ENCODE measurements at places on chromosomes 12 and 14. TPM values are rescaled to one million over a fixed set of nuclear protein-coding genes. Genes with fewer than 3 reads are reported as not detected.

- no peak for DNase-seq
Measured at GRCh38 chr14:103099081-103099732, 4.7 kb downstream of the EXOC3L4 start.

- DNase-seq = no peak
Measured at GRCh38 chr12:79618848-79619404, 71.8 kb downstream of the PAWR start.

DNA sequence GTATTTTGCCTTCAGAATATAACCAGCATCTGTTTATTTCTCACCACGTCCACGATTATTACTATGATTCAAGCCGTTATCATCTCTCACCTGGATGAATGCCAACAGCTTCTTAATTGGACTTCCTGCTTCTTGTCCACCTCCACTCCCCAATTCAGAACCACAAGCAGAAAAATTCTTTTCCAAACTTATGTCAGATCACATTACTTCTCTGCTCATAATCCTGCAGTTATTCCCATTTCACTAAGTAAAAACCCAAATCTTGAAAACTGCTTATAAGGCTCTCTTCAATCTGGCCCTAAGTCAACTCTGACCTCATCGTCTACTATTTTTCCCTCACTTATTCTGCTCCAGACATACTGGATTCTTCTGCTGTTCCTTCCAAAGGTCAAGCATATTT, 2.0 kb downstream of the CRY1 start:
- DNase-seq = no peak

- no peak for DNase-seq
Measured at GRCh38 chr12:47419497-47419896, 286.3 kb downstream of the RPAP3 start.

DNA sequence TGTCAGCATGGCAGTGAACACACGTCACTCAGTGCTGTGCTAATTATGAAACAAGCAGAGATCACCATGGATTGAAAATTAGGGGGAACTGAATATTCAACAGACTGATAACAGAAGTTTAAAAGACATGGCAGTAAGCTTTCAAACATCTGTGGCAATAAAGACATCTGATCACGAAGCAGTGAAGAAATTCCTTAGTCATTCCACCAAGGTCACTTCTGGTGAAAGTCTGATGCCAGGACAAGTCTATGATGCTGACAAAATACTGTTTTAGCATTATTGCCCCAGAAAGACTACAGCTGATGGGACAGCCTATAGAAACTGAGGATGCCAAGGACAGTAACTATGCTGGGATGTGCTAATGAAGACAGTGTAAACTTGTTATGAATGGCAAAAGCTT, 126.9 kb upstream of the RBM19 start:
- no peak for DNase-seq

GRCh38 chr12:86264451-86265328, 8.5 kb upstream of the MGAT4C start:
- no peak for DNase-seq

GRCh38 chr14:64509036-64509435, 4.5 kb downstream of the ZBTB1 start:
- DNase-seq = no peak

GRCh38 chr14:21037156-21037555, 2.5 kb upstream of the RNASE13 start:
- DNase-seq = no peak

The TCL1B gene
- total RNA-seq = not detected

DNA sequence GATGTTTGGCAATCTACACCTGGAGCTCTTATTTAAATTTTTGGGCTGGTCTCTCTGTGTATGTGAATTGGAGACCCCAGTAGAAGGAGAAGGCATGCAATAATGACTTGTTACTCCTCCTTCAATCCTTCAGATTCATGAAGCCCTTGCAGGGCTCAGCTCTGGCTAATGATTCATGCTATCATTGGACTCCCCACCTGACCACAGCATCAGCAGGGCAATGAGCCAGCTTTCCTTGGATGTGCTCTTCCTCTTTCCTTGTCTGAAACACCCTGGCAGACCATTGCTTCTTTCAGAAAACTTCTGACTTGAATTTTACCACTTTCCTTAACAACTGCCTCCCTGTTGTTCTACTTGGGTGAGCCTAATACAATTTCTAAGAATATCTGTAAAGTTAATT, 1019.2 kb downstream of the AACS start:
- no peak for DNase-seq

The ACSM4 gene
- not detected for total RNA-seq

GRCh38 chr12:84375449-84376170, 537.0 kb downstream of the SLC6A15 start:
- no peak for DNase-seq

The EML1 gene
- 116 TPM for total RNA-seq

DNA sequence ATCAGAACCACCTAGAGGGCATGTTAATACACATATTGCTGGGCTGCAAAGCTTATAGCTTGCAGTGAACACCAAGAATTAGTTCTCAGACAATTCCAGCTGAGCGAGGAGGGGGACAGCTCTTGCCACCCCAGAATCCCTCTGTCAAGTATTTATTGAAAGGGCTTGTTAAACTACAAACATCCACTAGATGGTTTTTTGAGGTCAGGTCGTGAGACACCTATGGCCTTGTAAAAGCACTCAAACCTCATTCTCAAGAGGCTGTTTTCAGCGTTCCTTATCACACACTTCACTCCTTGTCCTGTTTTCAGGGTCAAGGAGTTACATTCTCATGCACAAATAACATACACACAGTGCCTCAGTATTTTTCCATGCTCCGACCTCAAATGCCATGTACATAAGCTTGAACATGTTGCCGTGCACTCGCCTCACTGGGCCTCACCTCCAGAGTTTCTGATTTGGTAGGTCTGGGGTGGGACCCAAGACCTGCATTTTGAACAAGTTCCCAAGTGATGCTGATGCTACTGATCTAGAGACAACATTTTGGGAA, 98.8 kb upstream of the PTPRR start:
- DNase-seq = no peak

- peak; percentile 3 for DNase-seq
Measured at GRCh38 chr12:1915082-1915968, 3.1 kb downstream of the CACNA2D4 start.

The DNAH10 gene
- total RNA-seq = 22.4 TPM

DNA sequence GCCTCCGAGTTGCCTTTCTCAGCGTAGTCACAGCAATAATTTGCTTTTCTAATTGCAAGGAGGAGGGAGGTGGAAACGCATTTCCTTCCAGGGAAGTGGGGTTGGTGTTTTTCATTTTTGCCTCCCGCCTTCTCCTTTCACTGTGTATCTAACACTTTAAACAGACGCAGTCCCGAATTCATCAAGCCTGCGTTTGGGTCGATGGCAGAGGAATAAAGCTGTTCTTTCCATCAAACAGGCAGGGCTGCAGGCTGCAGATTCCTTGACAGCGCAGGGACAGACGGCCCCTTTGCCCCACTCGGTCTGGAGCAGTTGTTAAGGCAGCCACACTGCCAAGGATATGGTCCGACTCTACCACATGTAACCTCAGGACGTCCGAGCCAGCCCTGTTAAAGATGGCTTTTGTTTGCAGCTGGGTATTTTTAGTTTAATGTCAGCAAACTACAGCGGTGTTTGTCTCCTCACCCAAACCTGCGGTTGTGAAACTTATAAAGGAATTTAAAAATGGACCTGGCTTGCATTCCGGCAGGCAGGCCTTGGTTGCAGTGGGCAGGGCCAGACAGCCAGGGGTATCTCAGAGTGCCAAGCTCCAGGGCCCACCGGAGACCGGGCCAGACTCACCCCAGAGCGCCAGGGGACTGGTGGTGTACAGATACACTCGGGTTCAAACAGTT, 2.1 kb downstream of the CHST11 start:
- DNase-seq = no peak

DNA sequence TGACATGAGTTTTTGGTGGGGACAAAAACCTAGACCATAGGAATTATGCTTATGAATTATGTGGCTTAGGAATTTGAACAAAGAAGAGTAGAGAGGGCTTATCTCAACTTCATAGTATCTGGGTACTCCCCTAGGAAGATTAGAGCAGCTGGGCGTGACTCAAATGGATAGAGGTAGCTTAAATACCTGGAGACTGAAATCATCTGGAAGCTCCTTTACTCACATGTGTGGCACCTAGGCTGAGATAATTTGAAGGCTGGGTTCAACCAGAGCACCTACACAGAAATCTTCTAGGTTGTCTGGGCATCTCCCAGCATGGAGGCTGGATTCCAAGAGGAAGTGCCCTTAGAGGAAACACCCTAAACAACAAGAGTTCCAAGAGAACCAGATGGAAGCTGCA, 393.9 kb downstream of the ADAMTS20 start:
- no peak for DNase-seq

GRCh38 chr14:90426031-90426540, 29.3 kb downstream of the CALM1 start:
- DNase-seq = no peak

The REP15 gene
- 0.82 TPM for total RNA-seq

DNA sequence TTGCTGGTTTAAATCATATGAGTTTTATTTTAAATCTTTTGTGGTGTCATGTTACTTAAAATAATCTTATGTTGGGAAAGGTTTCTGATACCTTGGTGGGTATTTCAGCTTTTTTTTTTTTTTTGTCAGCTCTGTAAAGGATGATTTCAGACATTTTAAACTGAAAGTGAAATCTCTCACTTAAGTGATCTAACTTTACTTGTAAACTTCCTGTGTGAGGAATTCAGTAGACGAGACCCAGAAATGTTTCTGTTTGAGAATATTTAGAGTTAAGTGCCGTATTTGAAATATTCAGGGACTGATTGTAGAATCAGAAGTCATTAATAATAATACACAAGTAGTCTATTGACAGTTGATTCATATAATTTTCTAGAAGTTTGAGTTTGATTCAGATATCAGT, 37.8 kb downstream of the PROX2 start:
- DNase-seq = no peak

Data from frontal cortex (tissue), 4 donors.